NCI-H1092 treated with DMSO at 0.1 percent for 48 hours (cell line): ENCODE measurements at places on chromosomes 6 and 20.

- no peak for DNase-seq
These were observed 202.4 kb downstream of the LY86 start for GRCh38 chr6:6790891-6791290.

DNA sequence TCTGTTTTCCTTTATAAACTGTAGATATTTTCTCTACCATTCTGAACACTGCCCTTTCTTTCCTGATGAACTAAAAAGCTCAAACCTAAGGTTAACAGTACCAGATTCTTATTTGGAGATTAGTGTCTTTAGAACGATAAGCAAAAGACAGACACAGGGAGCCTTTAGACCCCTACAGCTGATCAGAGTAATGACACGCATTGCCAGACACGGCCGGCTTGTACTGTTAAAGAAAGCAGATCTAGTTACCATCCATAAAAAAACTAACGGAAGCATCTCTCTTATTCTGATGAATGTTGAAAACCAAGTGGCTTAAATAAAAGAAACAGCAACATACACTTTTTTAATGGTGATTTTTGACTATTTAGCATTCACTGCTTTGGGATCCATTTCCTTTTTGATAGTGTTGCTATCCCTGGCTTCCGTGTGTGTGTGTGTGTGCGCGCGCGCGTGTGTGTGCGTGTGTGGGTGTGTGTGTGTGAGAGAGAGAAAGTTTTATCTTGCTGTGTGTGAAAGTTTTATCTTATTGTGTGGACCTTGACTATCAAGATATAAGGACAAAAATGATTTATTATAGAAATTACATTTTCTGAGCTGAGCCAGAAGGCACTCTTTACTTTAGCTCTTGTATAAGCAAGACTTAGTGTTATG lies 95.6 kb upstream of the SLC35B3 start:
- no peak for DNase-seq

DNA sequence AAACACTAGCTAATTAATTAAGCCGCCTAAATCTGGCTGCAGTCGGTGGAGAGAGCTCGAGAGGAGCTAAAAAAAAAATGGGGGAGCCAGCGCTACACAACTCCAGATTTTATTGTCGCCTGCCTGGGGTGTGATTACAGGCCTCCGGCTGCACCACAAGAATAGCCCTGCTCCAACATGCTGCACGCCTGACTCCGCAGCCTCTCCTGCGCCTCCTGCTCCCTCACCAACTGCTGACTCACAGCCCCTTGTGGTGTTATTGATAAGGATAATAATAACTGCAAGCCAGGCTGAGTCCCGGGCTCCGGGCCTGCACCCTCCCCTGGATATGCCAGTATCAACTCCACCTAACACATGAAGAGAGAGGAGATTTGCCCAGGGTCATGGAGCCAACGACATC lies 16.8 kb downstream of the SIRPA start:
- no peak for DNase-seq

DNA sequence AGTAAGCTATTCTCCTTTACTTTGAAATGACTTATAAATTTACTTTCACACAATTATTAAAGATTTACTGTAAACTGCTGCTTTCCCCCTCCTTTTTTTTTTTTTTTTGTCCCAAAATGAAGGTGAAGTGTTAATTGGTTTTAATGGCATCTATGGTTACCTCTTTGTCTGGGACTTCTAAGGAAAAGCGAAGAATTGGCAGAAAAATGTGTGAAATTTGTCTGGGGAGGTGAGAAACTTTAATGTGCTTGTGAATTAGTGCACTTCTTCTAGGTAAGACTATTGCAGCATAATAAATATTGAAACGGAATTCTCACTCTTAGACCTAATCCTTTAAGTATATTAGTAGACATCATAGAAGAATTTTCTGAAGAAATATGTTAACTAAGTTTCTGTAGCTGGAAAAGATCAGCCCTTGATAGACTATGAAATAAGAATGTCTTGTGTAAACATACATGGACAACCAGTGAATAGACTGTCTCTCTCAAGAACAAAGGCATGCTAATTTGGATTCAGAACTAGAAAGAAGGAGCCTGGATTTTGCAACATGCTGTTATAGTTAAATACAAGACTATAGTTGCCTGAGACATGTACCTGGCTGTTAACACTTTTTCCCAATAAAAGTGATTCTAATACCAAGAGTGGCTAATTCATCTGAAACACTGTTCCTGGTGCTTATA lies 23.9 kb downstream of the FLRT3 start:
- no peak for DNase-seq

GRCh38 chr6:11767458-11767857 lies 11.1 kb downstream of the ADTRP start:
- DNase-seq: no peak

DNA sequence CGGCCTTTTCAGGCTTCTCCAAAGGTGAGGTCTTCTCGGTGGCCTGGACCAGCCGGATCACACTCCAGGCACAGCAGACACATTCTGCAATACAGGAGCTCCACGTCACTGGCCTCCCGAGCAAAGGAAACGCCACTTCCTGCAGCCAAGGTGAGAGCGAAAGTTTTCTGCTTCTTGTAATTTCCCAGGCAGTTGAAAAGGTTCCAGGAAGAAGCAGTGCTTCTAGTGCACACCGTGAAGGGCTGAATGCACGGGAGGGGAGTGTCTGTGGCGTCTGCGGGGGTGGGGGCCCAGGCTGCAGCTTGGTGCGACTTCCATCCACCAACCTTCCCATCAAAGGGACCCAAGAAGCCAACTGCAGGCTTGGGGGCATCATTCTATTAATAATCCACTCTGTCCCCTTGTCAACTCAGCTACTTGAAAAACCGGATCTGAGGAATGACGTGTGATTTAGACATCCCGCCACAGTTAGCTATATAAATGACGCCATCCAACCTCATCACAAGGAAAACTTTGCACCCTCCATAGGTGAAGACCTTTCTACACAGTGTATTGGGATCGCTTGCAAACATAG lies 61.1 kb downstream of the NFATC2 start:
- no peak for DNase-seq

GRCh38 chr6:16414205-16414604 lies 175.8 kb downstream of the GMPR start:
- no peak for DNase-seq

DNA sequence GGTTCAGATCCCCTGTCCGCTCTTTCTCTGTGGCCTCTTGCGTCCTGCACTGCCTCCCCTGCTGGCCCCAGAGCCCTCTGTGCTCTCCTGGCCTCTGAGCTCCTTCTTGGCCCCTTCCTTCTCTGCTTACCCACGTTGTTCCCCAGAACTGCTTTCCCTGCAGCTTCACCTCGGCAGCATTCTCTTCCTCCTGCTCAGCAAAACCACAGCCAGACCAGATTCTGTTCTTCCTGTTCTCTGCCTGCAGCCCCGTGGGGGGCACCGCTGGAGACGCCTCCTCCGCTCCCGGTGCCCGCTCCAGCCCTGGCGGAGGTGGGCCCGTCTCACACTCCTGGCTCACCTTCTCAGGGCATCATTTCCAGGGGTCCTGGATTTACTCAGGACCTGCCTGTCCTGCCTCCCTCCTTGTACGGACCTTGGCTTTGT lies 59.7 kb downstream of the TCP11 start:
- DNase-seq: no peak

GRCh38 chr6:11392778-11393507 lies 144.6 kb upstream of the TMEM170B start:
- DNase-seq: no peak

DNA sequence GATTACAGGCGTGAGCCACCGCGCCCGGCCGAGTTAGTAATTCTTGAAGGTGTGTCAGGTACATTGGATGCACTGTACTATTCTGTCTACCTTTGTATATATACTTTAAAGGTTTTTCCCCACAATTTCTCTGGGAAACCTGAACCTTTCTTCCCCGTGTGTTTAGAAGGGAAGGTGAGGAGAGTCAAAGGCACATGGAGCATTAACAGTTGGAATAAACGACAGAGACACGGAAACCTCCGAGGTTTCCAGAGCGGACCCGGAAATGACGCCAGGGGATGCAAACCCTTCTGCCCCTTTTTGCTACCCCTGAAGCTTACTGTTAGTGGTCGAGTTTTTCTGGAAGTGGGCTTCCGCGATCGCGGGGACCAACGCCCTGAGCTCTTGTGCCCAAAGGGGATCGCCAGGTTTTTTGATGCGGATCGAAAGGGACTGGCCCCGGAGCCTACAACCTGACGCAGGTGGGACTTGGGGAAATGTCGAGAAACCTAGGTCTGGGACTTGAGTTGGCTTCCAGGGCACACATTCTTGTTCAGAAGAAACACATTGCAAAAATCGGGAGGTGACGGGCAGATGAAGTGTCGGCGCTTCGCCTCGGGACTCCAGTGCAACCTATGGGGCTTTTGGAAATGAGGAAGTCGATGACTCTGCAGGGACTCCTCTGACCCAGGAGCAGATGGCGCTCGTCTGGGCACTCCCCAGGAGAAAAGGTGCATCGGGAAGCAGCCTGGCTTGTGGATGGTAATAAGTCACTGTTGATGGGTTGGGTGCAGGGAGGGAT lies 218.2 kb downstream of the OR2B2 start:
- peak; percentile 44 for DNase-seq

GRCh38 chr20:15111654-15112053 lies 774.2 kb upstream of the FLRT3 start:
- no peak for DNase-seq

- DNase-seq: no peak
These were observed 67.6 kb downstream of the B4GALT5 start for GRCh38 chr20:49646126-49646525.

- no peak for DNase-seq
These were observed 13.7 kb upstream of the ADRM1 start for GRCh38 chr20:62289131-62289530.

GRCh38 chr6:27161946-27162603 lies 85.4 kb upstream of the PRSS16 start:
- peak; percentile 44 for DNase-seq

- DNase-seq: no peak
These were observed 83.5 kb downstream of the HAO1 start for GRCh38 chr20:7856756-7857155.

- no peak for DNase-seq
These were observed 25.2 kb downstream of the FBXO30 start for GRCh38 chr6:145789443-145789842.

- no peak for DNase-seq
These were observed 43.1 kb downstream of the BLTP3A start for GRCh38 chr6:34834789-34835518.

GRCh38 chr20:43749734-43750294 lies 23.0 kb upstream of the GTSF1L start:
- DNase-seq: peak; percentile 48

- DNase-seq: no peak
These were observed 669.5 kb upstream of the MARCKS start for GRCh38 chr6:113187661-113188060.

GRCh38 chr6:108644252-108644651 lies 83.5 kb downstream of the FOXO3 start:
- no peak for DNase-seq

DNA sequence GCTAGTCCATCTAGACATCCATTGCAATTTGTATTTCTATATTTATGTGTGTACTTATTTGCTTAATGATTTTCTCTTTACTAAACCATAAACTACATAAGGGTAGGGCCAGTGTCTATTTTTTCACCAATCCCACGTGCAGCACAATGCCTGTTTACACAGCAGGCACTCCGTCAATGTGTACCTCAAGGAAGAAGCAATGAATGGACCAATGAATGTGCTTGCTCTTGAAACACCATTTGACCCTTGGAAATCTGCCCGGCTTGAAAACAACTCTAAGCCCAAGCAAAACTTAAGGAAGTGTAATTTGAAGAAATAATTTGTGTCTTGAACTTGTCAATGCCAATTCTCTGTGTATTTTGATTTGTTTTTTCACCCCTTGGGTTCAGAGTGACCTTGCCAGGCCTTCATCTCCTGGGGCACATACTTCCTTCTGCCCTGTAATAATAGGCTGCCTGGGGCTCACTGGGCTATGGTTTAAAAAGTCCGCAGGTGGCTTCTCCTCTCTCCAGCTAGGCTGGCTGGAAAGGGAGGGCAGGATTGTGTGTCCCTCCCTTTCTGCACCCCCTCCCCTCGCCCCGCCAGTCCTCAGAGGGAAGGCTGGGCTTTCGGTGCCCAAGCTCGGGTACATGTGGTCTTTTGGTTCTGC lies 140.8 kb upstream of the ARMC2 start:
- DNase-seq: peak; percentile 44

- DNase-seq: no peak
These were observed 49.3 kb downstream of the TBC1D7 start for GRCh38 chr6:13278991-13279390.

GRCh38 chr6:110951008-110951407 lies 7.5 kb upstream of the GTF3C6 start:
- no peak for DNase-seq

DNA sequence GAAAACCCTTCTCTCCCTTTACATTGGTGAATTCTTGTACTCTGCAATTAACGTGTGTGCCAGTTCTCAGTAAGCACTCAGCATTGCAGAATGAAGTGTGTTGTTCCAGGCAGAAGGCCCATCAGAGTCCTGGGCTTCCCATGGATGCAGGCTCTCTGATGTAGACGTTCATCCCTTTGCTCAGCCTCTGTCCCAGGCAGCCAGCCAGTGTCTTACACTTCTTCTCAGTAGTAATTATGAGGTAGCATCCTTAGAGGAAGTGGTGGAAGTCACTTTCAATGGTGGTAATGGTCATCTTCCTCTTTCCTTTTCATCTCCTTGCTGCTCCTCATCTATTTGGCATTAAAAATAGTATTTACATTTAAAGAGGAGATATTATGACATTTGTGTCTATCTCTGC lies 66.7 kb upstream of the FYN start:
- DNase-seq: no peak

- no peak for DNase-seq
These were observed 114.8 kb downstream of the TBXT start for GRCh38 chr6:166052837-166053236.

DNA sequence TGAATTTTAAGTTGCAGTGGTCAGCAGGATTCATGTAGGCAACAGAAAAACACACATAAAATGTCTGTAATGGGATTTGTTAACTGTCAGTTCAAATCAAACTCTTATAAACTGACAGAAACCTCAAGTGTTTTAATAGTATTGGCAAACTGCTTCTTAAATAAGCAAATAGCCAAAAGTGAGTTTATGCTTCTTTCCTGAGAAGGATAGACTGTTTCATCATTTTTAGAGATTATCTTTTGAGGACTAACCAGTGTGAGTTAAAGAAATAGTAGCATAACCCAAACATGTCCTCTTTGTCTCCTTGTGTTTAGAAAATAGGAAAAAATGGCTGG lies 68.0 kb downstream of the AIG1 start:
- no peak for DNase-seq

GRCh38 chr20:57323034-57323433 lies 6.6 kb upstream of the SPO11 start:
- DNase-seq: no peak

DNA sequence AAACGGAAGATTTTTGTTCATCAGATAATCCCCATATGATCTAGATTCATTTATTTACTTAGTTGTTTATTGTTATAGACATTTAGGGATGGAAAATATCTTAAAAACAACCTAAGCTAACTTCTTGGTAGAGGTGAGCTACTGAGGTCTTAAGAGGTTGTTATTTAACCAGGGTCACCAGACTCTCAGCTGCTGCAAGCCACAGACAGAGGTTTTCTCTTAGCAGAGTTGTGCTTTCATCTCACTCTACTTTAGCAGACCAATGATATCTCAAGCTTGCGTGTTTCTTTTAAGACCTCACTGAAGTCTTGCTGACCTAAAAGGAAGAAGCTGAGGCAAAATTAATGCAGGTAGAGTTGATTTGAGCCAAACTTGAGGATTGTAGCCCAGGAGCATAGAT lies 43.6 kb downstream of the NCOA7 start:
- no peak for DNase-seq
